ENCODE measurements at places on chromosomes 16 and 17.

- DNase-seq, result no peak
Observed at GRCh38 chr16:11359370-11359769, 14.1 kb downstream of the RMI2 start.

- no peak for DNase-seq
Observed at GRCh38 chr16:79714440-79714839, 113.9 kb upstream of the MAF start.

- DNase-seq, result no peak
Observed at GRCh38 chr16:81923296-81923695, 88.0 kb downstream of the SDR42E1 start.

DNA sequence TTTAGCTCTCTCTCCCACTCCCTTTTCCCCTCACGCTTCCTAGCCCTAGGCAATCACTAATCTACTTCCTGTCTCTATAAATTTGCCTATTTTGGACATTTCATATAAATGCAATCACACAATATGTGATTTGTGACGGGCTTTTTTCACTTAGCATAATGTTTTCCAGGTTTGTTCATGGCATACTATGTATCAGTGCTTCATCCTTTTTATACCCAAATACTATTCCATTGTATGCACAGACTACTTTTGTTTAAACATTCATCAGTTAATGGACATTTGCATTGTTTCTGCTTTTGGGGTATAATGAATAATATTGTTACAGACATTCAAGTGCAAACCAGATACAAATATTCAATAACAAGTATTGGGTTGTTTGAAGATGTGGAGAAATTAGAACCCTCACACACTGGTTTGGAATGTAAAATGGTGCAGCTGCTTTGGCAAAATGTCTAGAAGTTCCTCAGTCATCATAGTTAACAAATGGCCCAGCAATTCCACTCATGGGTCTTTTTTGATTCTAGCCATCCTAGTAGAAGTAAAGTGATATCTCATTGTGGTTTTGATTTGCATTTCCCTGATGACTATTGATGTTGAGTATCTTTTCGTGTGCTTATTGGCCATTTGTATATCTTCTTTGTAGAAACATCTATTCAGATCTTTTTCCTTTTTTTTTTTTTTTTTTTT is 67.7 kb downstream of the TBX4 start:
- DNase-seq, result no peak

DNA sequence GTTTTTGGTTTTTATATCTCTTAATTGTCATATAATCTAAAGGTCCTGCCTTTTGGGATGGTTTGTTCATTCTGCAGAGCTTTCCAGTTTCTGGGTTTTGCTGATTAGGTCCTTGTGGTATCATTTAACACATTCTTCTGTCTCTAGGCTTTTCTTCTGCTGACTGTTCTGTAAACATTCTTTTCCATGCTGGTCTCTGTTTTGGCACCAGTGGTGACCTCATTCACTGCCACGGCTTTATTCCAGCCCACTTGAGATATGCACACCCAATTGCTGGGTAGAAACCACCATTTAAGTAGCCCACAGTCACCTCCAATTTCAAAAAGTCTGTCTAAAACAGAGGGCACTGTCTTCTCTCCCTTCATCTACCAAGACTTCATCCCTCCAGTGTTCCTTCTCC is 31.1 kb upstream of the COX10 start:
- DNase-seq, result no peak

Measured in SK-N-DZ (cell line).